ENCODE measurements at places on chromosomes 1 and 21.

- peak; percentile 55 for DNase-seq
Measured at GRCh38 chr1:45512641-45513054, 9.0 kb downstream of the PRDX1 start.

DNA sequence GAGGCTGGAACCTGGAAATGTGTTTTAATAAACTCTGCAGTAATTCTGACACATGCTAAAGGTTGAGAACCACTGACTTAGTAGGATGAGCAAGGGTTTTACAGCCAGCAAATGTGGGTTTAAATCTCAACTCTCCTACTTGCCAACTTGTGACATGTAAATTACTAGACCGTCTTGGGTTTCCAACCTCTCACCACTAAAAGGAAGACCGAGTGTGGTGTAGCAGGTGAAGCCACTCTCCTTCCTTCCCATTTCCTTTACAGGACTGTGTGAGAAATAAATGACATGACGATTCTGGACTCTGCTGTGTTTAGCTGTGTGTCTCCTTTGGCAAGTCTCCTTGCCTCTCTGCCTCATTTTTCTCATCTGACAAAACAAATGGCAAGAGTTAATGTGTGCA, 49.5 kb upstream of the DNAJC6 start:
- no peak for DNase-seq

- DNase-seq: no peak
Measured at GRCh38 chr1:64555947-64556346, 86.0 kb downstream of the CACHD1 start.

DNA sequence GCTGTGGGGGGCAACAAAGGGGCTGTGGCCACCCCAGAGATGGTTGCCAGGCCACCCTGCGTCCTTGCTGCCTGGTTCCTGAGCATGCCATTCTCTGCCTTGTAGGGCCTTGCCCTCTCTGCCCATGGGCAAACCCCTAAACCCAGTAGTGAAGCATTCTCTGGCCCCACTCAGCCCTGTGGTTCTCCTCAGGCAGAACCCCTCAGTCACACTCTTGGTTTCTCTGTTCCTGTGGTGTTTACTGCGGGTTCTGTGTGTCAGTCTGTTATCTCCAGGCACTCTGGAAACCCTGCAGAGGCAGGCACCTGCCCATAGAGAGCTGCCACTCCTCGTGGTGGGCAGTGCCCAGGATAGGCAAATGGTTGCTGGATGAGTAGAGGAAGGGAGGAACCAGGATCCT, 41.1 kb upstream of the IL19 start:
- DNase-seq: no peak

Data from activated T-cell treated with anti-CD3 and anti-CD28 coated beads for 4 hours (primary cell).